Stimulated activated CD8-positive, alpha-beta memory T cell treated with anti-CD3 and anti-CD28 coated beads, Interleukin-15, amount 100 ng/mL, for 24 hours (primary cell): ENCODE measurements at places on chromosomes 3 and 15.

DNA sequence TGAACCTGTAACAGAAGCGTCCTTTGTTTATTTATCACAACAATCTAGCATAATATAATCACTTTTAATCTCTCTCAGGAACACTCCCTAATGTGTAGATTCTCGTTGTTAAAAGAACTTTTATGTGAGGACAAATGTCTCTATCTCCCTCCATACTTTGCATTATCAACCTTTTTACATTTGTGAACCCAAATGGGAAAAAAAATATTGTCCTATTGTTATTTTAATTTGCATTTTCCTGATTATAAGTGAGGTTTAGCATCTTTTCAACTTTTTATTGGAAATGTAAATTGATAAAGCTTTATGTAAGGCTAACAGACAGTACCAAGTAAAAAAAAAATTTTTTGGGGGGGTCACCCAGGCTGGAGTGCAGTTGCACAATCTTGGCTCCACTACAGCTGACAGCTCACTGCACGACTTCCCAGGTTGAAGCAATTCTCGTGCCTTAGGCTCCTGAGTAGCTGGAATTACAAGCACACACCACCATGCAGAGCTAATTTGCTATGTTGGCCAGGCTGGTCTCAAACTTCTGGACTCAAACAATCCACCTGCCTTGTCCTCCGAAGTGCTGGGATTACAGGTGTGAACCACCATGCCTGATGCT lies 33.0 kb upstream of the DENND4A start:
- DNase-seq = no peak

GRCh38 chr3:153061938-153062528 lies 100.0 kb upstream of the RAP2B start:
- DNase-seq = no peak

- no peak for DNase-seq
Observed at GRCh38 chr15:48285329-48286214, 45.7 kb upstream of the DUT start.

- DNase-seq = no peak
Observed at GRCh38 chr3:179288845-179289244, 34.0 kb upstream of the ZNF639 start.

GRCh38 chr3:49454898-49455681 lies 15.0 kb upstream of the DAG1 start:
- DNase-seq = no peak

DNA sequence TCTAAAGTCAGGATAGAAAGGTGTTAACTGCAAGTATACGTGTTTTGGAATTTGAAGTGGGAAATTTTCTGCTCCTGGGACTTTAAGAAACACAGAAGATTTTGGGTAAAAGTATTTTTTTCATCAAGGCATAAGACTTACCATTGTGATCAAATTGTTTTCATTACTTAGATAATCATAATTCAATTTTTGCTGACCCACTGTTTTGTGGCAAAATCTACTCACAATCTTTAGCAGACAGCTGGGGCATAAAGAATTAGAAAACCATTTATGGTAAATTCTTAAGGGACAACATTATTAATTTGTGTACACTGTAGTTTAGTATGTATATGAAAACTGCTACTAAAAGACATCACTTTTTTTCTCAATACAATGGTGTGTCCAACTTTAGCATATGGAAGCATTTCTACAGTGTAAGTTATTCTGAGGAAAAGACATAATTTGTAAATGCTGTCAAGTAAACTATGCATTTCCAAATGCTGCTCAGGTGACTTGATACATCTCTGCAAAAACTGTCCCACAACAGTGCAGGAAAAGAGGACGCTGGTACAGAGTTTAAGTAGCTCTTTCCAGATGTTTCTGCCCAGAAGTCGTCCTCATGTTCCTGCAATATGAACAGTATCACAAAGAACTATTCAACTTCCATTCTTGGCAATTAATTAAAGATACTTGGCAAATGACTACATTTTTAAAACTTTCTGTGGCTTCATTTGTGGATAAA lies 52.3 kb downstream of the THSD4 start:
- DNase-seq = no peak

- DNase-seq = no peak
Observed at GRCh38 chr3:38519000-38519399, 22.9 kb downstream of the EXOG start.

- DNase-seq = no peak
Observed at GRCh38 chr3:73680391-73681095, 55.8 kb upstream of the PDZRN3 start.

DNA sequence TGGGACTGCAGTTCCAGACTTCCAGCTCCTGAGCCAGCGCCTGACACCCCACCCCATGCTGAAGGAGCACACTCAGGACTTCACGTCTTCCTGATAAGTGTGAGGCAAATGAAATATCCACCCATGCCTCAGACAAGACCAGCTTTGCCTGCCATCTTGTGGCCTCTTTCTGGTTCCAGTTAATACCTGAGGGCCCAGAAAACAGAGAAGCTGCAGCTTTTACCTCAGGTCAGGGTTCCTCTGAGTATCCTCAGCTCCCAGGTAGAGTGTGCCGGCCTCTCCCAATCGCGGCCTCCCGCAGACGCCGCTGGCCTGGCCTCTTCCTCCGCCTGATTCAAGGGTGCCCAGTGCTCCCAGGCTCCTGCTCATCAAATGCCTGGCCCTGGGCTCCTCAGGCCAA lies 5.1 kb upstream of the KLHL6 start:
- DNase-seq = no peak

DNA sequence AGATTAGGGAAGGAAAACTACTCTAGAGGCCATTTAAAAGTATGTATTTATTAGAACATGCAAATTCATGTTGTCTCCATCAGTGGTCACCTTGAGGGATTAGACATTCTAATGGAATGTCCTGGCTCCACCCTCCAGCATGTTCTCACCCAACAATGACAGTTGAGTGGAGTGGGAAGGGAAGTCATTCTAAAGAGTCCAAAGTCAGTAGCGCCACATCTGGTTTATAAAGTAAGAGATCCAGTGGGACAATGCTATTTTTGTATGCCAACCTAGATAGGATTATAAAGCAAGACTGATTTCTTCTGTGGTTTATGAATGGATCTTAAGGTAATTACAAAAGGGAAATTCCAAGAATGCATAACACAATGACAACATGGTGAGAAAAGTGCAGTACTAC lies 33.3 kb downstream of the SLC24A1 start:
- DNase-seq = no peak

- DNase-seq = no peak
Observed at GRCh38 chr15:69288531-69289341, 10.0 kb upstream of the PAQR5 start.

- DNase-seq = no peak
Observed at GRCh38 chr15:79294075-79294474, 11.6 kb downstream of the ANKRD34C start.

DNA sequence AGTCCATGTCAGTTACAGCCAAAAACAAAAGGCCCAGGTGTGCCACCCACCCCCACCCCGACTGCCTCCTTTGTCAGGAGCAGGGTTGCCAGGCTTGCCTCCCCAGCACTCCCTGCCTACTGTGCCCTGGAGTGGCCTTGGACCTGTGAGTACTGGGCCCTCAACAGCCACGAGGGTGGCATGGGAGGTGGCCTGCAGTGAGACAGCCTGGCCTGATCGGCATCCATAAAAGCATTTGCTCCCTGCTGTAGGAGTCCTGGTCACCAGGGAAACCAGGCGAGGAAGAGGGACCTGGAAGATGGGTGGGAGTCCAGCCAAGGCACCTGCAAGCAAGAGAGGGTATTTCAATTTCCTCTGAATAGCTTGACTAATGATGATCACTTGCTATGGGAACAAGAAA lies 56.4 kb upstream of the KCNMB2 start:
- no peak for DNase-seq

GRCh38 chr15:100934166-100934565 lies 15.0 kb downstream of the LRRK1 start:
- DNase-seq = no peak

GRCh38 chr3:66396161-66396760 lies 104.6 kb downstream of the LRIG1 start:
- DNase-seq = no peak

DNA sequence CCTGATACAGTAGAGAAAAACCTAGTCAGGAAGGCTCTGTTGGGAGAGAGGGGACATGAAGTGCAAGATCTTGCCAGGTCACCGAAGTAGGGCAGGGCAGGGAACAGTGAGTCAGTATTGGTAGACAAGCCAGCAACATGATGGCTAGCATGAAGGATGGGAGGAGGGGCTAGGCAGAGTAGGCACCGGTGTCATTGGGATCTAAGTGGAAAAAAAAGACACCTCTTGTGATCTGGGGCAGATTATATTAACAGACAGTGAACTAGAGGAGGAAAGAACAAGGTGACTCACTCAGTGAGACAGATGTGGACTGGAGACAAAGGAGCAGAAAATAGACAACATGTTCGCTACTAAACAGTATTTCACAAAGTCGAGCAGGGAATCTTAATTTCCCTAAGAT lies 149.2 kb upstream of the SLC24A5 start:
- no peak for DNase-seq

GRCh38 chr15:74723754-74724334 lies 1.5 kb downstream of the CYP1A1 start:
- no peak for DNase-seq

- DNase-seq = no peak
Observed at GRCh38 chr3:24378313-24378712, 116.3 kb downstream of the THRB start.

DNA sequence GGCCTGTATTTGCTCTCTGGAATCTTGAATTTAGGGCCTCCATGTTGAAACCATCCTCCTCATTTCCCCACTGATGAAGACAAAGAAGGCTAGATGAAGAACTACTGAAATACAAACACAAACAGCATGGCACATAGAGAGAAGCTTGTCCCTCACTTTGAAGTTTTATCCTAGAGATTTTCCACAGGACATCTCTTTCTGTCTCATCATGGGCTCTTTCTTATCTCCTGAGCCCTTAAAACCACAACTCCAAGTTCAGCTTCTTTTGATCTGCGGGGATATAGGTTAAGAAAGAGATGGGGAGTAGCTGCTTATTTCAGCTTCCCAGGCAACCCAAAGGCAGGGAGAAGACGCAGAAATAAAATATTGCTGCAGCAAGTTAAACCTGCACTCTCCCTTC lies 213.1 kb upstream of the LRIG1 start:
- DNase-seq = no peak
